ENCODE measurements at places on chromosomes 16 and 17. TPM values are rescaled to one million over a fixed set of nuclear protein-coding genes. Genes with fewer than 3 reads are reported as not detected.

DNA sequence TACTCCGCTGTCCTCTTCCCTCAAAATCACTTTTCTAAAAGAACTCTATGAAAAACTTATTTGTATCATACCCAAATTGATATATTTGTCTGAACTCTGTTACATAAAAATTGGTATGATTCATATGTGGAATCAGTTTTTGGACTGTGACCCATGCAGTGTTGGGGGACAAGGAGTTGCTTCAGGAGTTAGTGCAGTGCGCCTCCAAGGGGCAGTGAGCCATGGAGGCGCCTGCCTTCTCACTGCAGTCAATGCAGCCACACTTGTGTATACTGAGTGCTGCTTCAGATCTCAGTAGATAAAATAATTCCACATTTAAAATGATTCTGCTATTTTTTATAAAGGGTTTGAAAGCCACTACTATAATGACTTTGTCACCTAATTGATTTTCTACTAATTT lies 32.5 kb downstream of the DGKE start:
- no peak for DNase-seq

- DNase-seq, result no peak
These were observed at the start of gene LITAF for GRCh38 chr16:11586856-11587642. Gene LITAF (minus strand): TSS chr16:11586919. CDS start chr16:11556730, 30,189 bp downstream.

CX3CL1 gene
- polyA plus RNA-seq, result 34.7 TPM

- DNase-seq, result no peak
These were observed 348.9 kb upstream of the ERCC4 start for GRCh38 chr16:13571036-13571435.

- no peak for DNase-seq
These were observed 10.6 kb upstream of the PKMYT1 start for GRCh38 chr16:2990891-2991290.

- DNase-seq, result no peak
These were observed 84.6 kb downstream of the C16orf78 start for GRCh38 chr16:49458243-49458642.

DNA sequence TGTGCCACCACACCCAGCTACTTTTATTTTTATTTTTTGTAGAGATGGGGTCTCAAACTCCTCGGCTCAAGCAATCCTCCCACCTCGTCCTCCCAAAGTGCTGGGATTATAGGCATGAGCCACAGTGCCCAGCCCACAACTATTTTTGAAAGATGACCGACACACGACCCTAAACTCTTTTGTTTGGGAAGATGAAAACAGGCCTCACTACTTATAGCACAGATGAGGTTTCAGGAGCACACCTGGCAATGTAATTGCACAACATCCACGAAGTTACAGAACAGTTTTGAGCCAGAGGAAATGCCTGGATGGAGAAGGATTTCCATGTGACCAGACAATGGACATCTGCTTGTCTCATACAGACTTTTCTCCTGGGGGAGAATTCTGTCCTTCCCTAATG lies 43.4 kb upstream of the PRSS54 start:
- DNase-seq, result no peak

MRPL45 gene
- polyA plus RNA-seq, result 76.0 TPM

DNA sequence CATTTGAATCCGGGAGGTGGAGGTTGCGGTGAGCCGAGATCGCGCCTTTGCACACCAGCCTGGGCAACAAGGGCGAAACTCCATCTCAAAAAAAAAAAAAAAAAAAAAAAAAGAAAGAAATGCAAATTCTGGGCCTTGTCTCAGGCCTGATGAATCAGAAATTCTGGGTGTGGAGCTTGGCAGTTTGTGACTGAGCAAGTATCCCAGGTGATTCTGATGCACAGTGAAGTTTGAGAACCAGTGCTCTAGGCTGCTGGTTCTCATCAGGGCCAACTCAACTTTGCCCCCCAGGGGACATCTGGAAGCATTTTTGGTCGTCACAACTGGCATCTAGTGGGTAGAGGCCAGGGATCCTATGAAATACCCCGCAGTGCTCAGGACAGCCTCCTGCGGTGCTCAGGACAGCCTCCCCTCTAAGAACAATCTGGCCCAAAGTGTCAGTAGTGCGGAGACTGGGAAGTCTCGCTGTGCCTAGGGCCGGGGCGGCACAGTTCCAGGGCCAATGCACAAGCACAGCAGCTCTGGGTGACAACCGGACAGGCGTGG lies 55.9 kb downstream of the SDK2 start:
- no peak for DNase-seq

DNA sequence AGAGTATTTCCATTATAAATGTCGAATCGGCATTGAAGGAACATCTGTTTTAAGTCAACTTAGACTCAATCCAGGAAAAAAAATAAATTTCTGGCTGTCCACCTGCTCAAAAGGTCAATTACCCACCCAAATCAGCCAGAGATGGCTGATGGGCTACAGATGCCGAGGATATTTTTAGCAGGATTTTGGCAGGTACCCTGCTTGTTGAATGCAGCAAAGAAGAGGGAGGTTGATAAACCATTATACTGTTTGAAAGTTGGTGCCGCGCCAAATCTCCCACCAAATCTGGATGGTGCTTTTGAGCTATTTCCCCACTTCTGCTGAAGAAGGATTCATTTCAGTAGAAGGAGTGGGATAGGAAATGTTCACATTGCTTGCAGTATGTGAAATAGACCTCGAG lies 537.7 kb downstream of the MAF start:
- DNase-seq, result no peak

DNA sequence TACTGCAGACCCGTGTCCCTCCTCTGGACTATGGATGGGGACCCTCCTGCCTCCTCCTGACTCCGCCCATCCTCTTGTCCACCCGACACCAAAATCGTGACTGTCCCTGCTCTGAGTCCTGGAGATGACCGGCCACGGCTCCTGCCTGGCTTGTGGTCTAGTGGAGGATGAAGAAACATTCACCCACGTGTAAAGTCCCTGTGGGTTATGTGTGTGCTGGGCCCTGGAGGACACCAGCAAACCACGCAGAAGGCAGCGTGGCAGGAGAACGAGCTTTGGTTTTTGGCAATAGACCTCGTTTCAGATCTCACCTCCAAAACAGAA lies 11.9 kb downstream of the SPNS2 start:
- no peak for DNase-seq

ZNF423 gene
- 28.0 TPM for polyA plus RNA-seq

SMIM36 gene
- 0.07 TPM for polyA plus RNA-seq

HES7 gene
- not detected for polyA plus RNA-seq

- no peak for DNase-seq
These were observed 177.2 kb downstream of the TMEM132E start for GRCh38 chr17:34756637-34757021.

- DNase-seq, result no peak
These were observed 17.7 kb upstream of the KCTD5 start for GRCh38 chr16:2664574-2664982.

CHST5 gene
- 0.37 TPM for polyA plus RNA-seq

- DNase-seq, result no peak
These were observed 565 bp downstream of the DDX52 start for GRCh38 chr17:37642681-37643080.

RAB34 gene
- 184 TPM for polyA plus RNA-seq

KCNJ18 gene
- not detected for polyA plus RNA-seq

CALCOCO2 gene
- polyA plus RNA-seq, result 71.0 TPM

GRCh38 chr17:63826468-63827001 lies 696 bp upstream of the PSMC5 start:
- no peak for DNase-seq

WSCD1 gene
- 5.2 TPM for polyA plus RNA-seq

DNA sequence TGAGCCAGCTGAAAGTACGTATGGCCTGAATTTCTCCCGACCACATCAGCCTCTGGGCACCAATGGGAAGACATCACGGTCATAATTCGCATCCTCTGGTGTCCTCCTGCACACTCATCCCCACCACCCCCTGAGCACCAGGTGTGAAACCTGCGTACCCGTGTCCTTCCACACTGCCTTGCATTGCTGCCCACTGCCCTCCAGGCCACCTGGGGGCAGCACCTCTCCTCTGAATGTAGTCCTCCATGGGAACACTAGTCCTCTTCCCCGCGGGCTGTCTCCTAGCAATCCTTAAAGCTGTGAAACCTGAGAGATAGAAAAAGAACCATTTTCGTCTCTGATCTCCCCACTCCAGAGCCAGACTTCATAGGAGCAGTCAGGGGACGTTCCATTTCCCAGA lies 125.5 kb downstream of the ZNF18 start:
- no peak for DNase-seq

SLC6A2 gene
- 0.16 TPM for polyA plus RNA-seq

GRCh38 chr16:10668322-10669045 lies 26.2 kb downstream of the TEKT5 start:
- no peak for DNase-seq

KRTAP4-5 gene
- polyA plus RNA-seq, result not detected

GRCh38 chr17:79355165-79355564 lies 255.7 kb downstream of the RBFOX3 start:
- DNase-seq, result no peak

DNA sequence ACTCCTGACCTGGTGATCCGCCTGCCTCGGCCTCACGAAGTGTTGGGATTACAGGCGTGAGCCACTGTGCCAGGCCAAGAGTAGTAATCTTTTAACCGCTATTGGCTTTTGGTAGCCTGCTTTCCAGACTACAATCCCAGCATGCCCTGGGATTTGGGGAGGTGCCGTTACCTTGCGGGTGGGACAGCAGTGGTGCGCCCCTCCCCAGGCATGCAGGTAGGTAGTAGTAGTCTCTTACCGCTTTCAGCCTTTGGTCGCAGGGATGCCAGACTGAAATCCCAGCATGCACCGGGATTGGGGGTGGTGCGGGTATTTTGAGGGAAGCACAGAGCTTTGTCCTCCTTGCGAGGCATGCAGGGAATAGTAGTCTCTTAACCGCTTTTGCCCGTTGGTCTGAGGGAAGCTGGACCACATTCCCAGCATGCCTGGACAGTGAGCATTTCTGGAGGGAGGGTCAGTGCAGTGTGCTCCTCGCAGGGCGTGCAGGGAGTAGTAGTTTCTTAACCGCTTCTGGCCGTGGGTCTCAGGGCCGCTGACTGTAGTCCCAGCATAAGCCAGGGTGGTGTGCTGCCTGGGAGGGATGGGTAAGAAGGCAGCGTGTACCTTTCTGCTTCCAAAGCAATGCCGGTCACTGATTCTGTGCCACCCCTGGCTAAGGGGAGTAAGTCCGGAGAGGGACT lies 1686.8 kb downstream of the TP53TG3F start:
- DNase-seq, result no peak

TMEM238L gene
- 2.4 TPM for polyA plus RNA-seq

- DNase-seq, result no peak
These were observed 28.2 kb downstream of the ST3GAL2 start for GRCh38 chr16:70410734-70411133.

DNA sequence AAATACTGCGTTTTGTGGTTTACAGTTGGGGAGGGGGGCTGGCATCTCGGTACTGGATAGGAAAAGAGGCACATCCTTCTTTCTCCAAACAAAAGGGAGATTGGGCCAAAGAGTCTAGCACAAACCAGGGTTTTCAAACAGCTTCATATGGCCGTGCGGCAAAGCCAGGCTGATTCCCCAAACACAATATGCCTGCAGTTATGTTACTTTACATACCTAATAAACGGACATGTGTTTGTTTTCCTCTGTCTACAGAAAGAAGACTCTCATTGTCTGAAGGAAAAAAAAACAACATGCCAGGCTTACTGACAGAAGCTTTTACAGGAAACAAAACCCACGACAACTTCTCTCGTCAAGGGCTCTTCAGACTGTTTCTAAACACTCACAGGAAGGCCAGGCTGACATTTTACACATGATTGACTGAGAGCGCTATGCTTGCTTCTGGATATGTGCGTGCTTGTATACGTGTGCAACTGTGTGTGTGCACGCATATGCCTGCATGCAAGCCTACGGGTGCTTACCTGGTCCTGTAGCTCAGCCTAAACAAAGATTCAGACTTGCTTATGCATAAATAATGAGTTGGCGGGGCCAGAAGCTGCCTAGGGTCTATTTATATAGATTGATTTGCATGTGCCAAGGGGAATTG lies 461.0 kb upstream of the C16orf82 start:
- DNase-seq, result no peak

GRCh38 chr17:57091186-57091618 lies 6.2 kb downstream of the AKAP1 start:
- DNase-seq, result no peak

GRCh38 chr16:86993426-86994110 lies 323.6 kb downstream of the C16orf95 start:
- no peak for DNase-seq

PARN gene
- polyA plus RNA-seq, result 34.8 TPM

GRCh38 chr17:34341916-34342315 lies 14.4 kb upstream of the CCL13 start:
- no peak for DNase-seq

MEOX1 gene
- polyA plus RNA-seq, result 14.9 TPM

SLC38A8 gene
- not detected for polyA plus RNA-seq

GRCh38 chr17:17206913-17207335 lies 791 bp upstream of the PLD6 start:
- no peak for DNase-seq

DNA sequence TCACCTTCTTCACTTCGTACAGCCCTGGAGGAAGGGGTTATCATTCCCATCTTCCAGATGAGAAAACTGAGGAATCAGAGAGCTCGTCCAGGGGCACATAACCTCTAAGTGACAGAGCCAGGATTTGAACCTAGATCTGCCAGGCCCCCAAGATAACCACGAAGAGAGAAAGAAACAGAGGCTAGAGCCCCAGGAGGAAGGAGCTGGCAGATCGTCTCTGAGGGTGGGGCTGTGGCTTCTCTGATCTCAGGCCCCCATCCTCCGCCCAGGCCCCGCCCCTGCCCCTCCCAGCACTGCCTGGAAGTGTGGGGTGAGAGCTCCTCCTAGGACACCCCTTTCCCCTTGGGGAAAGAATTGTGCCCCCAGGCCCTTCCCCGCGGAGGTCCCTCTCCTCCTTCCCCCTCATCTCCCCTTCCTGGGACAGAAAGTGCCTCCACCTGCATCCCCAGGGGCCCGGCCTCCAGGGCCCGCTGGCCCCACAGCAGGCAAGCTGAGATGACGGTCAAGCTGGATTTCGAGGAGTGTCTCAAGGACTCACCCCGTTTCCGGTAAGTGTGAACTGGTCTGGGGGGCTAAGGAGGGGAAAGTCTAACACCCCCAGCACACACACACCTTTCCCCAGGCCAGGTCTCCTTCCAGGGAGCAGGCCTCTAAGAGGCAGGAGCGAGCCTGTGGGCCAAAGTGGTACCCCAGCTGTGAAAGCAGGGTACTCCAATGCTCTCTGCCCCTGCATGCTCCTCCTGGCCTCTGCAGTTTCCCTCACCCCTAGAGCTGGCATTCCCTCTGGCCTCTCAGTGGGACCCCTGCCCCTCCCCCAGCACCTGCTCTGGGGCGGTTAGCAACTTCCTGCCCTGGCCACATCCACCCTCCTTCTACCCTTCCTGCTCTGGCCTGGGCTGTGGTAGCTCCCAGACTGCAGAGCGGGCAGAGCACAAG lies at the start of gene ACAP1:
Gene ACAP1, plus strand, starts transcription at position 290 of the 936 bp plus-strand sequence. Its CDS starts 206 bp downstream, at position 496.
- no peak for DNase-seq

DNA sequence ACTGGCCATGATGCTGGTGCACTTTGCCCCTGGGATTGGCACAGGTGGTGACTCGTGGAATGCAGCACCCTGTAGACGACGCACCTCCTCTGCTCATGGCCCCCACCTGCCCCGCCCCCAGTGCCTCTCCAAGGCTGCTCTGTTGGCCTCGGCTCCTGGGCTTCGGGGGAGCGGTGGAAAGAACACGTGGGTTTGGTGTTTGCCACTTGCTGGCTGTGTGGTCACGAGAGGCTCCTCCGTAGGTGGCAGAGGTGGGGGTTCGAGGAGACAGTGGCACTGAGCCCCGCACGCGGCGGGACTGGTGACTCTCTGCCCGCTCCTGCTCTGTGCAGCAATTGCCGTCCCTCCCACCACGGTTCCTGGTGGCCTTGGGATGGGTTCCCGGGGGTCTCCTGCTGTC lies 82.8 kb upstream of the ZNF750 start:
- DNase-seq, result no peak

AGRP gene
- polyA plus RNA-seq, result not detected

- no peak for DNase-seq
These were observed 9.0 kb upstream of the C16orf95 start for GRCh38 chr16:87326151-87326571.

All from left renal pelvis (tissue), 4 donors.